Activated T-cell treated with anti-CD3 and anti-CD28 coated beads, Interleukin-2, amount 50 U/mL, for 48 hours (primary cell): ENCODE measurements at places on chromosomes 5 and 9.

DNA sequence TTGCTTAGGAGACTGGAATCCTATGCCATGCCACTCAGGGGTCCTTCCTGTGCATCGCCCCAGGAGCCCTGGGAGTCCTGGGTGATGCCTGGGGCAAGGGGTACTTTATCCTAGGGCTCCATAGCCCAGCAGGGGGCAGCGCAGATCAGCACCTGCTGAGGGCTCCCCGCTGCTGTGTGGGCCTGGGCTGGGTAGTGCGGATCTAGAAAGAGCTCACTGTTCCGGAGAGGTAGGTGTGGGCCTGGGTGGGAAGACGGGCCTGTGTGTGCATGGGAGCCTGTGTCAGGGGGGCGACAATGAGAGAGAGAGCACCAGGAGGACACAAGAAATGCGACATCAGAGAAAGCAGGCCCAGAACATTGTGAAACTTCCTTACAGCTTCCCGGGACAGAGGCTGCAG is 11.4 kb upstream of the DAB2IP start:
- DNase-seq: peak; percentile 70

- no peak for DNase-seq
Measured at GRCh38 chr9:437066-437465, 222.4 kb downstream of the DOCK8 start.

- no peak for DNase-seq
Measured at GRCh38 chr5:155514105-155514563, 500.6 kb downstream of the KIF4B start.

- DNase-seq: no peak
Measured at GRCh38 chr9:21316032-21316842, 11.1 kb upstream of the IFNA5 start.
